ENCODE measurements at places on chromosomes 16 and 17.

DNA sequence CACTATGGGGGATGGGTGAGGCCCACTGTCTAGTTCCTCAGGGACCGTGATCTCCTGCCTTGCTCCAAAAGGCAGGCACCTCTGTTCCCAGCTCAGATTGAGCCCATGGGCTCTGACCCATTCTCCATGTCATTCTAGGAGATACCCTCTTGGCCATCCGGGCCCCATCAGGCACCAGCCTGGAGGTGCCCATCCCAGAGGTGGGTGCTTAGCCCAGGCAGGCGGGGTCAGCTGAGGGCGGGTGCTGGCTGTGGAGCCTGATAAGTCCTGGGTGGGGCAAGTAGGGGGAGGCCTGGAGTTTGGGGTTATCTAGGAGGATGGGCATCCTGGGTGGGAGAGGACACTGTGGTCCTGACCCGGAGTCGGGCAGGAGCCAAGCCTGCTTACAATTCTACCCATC is 2.3 kb downstream of the E2F4 start:
- DNase-seq = no peak

- DNase-seq = no peak
Measured at GRCh38 chr17:62852195-62852594, 44.1 kb upstream of the MARCHF10 start.

DNA sequence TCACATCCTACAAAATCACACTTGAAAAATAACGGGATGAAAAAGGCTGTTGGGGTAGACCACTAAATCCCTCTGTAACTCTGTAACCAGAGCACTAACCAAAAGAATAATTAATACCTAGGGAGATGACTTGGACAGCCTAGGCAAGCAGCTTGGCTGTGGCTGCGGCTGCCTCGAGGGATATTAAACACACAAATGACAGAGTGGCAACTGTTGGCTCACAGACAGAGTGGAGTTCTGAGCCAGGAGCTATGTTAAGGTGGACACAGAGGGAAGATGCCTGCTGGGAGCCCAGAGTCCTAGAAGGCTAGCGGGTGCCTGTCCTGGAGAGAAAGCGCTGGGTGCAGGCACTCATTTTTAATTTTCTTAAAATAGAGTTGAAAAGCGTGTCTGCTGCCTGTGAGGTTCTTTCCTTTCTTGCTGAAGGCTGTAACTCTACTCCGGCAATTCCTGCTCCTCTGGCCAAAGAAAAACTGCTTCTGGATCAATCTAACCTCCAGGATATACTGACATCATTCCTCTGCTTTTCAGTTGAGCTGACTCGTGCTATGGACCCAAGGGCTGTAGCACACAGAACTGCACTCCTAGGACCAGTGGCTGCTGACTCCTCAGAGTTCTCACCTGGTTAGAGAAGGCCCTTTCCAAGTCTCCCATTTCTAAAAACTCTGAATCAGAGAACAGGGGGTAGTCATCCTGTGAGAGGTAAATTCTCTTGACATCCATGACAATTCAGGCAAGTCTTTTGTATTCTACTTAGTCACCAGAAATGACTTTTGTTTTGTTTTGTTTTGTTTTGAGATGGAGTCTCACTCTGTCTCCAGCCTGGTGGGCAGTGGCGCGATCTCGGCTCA is 147.9 kb downstream of the STX8 start:
- no peak for DNase-seq

DNA sequence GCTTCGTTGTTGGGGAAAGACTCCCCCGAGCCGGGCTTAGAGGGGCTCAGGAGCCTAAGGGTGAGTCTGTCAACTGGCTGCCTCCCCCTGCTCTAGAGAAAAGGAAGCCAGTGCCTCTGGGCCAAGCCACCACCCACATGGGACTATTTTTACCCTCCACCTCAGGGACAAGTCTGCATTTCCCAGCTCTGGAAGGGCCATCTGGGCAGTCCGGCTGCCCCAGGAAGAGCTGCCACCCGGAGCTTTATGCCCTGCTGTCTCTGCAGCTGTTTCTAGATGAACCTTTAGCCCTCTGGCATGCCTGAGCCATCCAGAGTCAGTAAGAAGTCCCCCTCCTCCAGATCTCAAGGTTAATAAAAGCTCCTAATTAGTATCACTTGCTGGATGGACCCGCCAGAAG is 5.3 kb upstream of the RPRML start:
- DNase-seq = no peak

GRCh38 chr17:15284107-15284506 is 19.0 kb upstream of the PMP22 start:
- no peak for DNase-seq

DNA sequence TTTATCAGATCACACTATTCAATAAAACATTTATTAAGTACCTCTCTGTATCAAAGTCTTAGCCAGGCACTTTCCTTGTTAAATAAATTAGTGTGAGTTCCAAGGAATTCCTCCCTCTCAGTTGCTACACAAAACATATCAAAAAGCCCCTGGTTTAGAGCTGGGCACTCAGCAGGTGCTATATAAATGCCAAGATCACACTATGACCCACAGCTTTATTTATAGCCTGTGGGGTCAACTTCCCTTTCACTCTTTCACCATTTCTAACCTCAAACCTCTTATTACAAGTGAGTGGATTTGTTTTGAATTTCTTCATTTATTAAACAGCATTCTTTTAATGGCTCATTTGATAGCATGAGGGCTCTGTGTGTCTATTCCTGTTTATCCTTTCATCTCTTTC is 112.6 kb upstream of the MPHOSPH6 start:
- no peak for DNase-seq

DNA sequence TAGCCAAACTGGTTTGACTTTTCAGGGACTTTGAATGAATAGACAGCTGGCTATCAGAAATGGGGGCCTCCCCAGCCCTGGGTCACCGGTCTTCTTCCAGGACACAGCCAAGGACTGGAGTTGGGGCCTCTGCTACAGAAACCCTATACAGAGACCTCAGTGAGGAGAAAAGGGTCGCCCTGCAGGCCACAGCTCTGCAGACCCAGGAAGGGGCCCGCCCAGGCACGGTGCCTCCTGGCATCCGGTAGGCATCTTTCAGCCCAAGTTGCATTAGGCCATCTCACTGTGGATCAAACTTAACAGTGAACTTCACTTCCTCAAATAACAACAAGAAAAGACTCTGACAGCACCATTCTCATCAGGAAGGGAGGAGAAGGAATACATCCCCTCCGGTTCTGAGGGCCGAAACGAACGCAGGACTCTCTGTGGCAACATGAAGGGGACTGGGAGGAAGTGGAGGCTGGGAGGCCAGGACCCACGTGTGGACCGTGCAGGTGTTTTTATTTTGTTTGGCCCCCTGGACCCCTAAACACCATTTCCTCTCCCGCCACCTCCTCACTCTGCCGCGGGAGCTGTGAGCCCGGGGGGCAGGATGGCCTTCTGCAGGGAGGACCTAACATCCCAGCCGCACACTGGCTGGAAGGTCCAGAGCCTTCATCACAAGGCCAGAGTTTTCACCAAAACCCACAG is 7.2 kb downstream of the SLC38A10 start:
- DNase-seq = no peak

DNA sequence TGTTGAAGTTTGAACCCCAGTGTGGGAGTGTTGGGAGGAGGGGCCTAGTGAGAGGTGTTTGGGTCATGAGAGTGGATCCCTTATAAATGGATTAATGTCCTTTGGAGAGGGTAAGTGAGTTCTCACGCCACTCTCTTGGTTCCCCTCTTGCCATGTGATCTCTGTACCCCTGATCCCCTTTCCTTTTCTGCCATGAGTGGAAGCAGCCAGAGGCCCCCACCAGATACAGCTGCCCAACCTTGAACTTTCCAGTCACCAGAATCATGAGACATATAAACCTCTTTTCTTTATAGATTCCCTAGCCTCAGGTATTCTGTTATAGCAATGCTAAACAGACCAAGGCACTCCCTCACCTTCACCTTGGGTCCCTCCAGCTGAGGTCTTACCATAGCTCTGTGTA is 7.4 kb downstream of the SLC6A2 start:
- no peak for DNase-seq

DNA sequence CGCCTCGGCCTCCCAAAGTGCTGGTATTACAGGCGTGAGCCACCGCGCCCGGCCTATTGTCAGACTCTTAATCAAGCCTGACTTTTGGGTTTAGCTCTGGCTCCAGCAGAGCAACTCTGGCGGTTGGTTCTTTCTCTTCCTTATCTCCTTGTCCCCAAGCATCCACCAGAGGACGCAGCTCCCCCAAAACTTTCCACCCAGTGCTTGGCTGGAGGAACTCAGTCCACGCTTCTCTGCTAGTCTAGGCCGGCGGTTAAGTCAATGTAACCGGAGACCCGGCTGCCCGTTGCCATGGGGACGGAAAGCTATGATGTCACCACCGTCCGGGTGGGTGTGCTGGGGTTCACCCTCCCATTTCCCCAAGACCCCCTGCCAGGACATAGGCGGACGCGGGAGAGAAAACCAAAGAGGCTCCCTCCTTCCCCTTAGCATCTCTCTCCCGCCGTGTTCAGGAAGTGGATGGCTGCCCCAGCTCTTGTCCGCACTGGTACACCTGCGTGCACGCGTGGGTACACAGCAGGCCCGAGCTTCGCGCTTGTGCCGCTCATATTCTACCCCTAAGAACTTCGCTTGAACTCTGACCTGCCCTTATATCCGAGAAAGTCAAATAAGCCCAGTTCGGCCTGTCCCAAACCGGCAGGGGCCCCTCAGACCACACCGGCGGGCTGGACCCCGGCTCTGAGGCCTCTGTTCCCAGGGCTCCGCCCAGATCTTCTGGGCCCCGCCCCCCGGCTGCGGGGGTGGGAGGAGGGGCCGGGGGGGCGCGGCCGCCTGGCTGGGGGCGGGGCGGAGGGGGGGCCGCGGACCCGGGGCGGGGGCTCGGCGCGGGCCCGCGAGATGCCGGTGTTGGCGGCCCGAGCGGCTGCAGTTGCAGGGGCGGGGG is at the start of gene RND2:
RND2 (plus strand) TSS at position 825 of the 883 bp plus-strand sequence. CDS start 117 bp downstream, outside the sequence.
- DNase-seq = peak; percentile 89

GRCh38 chr17:7224661-7225111 is 4.9 kb downstream of the ACADVL start:
- no peak for DNase-seq

GRCh38 chr16:56193951-56194726 is 2.9 kb downstream of the GNAO1 start:
- no peak for DNase-seq

DNA sequence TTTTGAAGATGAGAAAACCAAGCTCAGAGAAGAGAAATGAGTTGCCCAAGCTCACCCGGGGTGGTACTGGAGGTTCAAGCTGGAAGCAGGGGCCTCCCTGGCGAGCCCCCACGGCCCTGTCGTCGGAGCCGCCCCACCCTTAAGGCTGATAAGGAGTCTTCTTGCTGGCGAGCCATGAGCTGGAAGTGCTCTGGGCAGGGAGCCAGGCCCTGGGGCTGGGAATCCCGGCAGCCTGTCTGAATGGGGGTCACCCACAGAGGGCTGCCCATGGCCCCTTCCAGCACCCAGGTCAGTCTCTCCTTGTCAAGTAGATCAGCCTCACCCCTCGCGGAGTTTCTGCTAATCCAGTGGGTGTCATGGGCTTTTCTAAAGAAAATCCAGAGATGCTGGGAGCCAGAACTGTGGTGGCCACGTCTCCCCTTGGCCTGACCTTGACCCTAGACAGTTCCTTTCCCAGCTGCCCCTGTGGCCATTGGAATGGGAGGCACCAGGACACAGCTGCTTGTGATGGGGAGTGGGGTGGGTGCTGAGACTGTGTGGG is 1.2 kb upstream of the P2RX1 start:
- no peak for DNase-seq

DNA sequence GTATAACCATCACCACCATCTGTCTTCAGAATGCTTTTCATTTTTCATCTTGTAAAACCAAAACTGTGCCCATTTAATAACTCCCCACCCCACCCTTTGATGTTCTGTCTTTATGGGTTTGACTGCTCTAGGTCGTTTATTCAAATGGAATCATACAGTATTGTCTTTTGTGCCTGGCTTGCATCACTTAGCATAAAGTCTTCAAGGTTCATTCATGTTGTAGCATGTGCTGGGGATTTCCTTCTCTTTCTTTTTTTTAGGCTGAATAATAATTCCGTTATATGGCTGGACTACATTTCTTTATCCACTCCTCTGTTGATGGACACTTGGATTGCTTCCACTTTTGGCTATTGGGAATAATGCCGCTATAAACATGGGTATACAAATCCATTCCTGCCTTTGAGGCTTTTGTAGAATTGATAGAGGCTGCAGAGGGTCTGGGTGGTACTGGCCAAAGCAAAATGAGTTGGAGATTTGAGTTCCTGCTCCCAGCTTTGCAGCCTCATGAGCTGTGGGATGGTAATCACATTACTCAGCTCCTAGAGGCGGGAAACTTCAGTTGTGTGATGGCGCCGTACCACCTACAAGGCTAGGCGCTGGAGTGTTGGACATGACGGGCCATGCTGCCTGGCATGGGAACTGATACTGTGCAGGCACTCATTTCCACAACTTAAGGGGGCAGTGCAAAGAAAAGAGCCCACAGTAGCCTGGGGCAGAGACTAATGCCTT is 64.8 kb downstream of the CLEC16A start:
- no peak for DNase-seq

GRCh38 chr16:54027062-54027461 is 259.5 kb downstream of the IRX3 start:
- DNase-seq = no peak

- DNase-seq = no peak
Measured at GRCh38 chr16:1347286-1347855, 4.3 kb downstream of the TSR3 start.

DNA sequence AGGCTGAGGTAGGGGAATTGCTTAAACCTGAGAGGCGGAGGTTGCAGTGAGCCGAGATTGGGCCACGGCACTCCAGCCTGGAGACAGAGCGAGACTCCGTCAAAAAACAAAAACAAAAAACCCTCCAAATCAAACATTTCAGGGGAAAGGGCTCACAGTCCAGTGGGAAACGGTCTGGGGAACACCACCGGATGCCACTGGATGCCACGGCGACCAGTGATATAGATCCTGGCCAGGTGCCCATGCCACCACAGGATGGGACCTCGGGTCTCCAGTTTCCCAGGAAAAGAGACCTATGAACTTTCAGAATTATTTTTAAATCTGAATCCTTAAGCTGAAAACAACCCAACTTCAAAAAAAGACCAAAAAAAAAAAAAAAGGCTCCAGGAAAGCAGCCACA is 12.3 kb downstream of the CEP131 start:
- no peak for DNase-seq

All from HT-29 (cell line).